Activated CD8-positive, alpha-beta memory T cell treated with anti-CD3 and anti-CD28 coated beads for 1 hour (primary cell): ENCODE measurements at places on chromosomes 4 and X.

DNA sequence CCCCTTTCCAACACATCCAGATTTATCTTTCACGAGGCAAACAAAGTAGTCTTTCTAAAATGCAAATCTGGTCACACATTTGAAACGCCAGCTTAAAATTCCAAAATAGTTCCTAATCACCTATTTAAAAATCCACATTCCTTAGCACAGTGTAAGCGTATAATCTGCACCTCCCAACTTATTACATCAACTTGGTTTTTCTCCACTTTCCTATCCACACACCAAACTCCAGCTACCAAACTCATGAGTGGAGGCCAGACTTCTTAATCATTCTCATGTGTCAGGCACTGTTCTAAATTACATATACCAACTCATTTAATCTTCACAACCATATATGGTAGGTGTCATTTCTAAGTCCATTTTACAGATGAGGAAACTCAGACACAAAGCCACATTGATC is 33.8 kb downstream of the ENOX2 start:
- no peak for DNase-seq

- no peak for DNase-seq
Observed at GRCh38 chr4:188778905-188779304, 639.7 kb downstream of the TRIML1 start.

GRCh38 chr4:89356086-89356485 is 48.5 kb upstream of the GPRIN3 start:
- no peak for DNase-seq

DNA sequence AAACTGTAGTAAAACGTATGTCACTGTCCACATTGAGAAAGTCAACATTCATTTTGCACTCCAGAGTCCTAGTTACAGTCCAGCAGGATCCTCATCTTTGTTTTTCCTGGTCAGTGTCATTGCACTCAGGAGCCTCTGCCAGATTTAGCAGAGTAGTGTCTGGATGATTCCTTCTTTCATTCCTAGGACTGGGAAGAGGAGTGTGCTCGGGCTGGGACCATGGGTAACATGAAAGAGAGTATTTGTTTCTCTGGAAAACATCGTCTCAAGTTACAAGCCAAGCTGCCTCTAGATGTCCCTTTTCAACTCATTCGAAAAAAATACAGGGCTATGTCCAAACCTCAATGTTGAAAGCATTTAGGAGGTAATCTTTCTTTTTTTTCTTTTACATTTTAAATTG is 69.9 kb upstream of the TNIP3 start:
- no peak for DNase-seq

- DNase-seq, result no peak
Observed at GRCh38 chrX:8204943-8205342, 33.9 kb upstream of the VCX2 start.

- DNase-seq, result no peak
Observed at GRCh38 chr4:15104825-15105224, 102.5 kb downstream of the CPEB2 start.

GRCh38 chr4:29549342-29549741 is 1170.8 kb upstream of the PCDH7 start:
- DNase-seq, result no peak

- no peak for DNase-seq
Observed at GRCh38 chr4:85595098-85595775, 120.3 kb downstream of the ARHGAP24 start.

DNA sequence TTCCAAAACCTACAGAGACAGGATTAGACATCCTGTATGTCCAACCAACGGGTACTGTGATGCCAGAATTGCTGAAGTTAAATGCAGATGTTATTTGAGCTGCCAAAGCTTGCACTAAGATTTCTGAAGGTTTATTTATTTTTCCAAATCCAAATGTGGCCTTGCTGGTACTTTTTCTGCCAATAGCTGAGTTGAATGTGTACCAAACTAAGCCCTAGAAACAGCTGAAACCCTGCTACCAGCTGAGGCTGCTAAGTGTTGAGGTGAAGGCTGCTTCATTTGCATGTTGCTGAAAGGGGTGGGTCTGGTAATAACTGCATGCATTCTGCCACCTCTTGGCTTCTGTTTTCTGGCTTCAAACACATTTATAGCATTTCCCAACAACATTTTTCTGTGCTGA is 366.5 kb downstream of the FAT4 start:
- DNase-seq, result no peak

GRCh38 chrX:8364369-8365141 is 100.1 kb upstream of the VCX3B start:
- no peak for DNase-seq

DNA sequence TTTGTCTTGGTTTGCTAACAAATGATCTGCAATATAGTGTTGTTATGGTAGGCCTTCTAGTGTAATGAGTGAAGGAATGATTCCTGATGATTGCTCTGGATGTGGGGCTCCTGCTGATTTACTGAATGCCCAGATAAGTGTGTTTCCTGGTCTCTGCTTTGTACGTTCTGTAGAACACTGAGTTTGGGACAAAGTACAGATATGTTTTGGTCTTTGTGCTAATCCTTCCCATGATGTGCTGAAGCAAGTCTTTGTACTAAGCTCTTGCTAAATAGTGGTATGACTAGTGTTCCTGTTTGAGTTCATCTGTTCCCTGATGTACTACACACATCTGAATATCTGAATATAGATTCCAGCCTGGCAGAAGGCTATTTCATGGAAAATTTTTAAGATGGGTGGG is 36.9 kb upstream of the XIAP start:
- DNase-seq, result no peak

DNA sequence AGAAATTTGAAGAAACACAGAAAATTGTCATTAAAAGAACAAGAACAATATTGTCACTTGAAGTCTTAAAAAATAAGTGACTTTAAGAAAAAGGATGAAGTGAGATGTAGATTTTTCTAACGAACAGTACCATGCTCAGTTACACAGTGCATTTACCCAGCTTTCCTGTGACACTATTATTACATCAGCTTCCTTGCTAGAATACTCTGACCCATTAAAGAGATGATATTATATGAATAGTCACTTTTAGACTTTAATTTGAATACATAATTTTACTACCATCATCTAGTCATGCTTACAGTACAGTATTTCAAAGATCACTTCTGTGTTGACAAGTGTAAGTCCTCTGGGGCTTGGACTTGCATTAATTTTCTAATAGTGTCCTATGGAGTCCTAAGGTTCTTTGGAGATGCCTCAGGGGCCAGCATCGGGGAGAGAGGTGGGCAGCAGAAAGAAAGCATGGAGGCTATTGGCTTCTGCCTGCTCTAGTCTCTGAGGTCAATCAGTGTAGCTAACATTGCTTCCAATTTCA is 10.7 kb downstream of the COL25A1 start:
- DNase-seq, result no peak

DNA sequence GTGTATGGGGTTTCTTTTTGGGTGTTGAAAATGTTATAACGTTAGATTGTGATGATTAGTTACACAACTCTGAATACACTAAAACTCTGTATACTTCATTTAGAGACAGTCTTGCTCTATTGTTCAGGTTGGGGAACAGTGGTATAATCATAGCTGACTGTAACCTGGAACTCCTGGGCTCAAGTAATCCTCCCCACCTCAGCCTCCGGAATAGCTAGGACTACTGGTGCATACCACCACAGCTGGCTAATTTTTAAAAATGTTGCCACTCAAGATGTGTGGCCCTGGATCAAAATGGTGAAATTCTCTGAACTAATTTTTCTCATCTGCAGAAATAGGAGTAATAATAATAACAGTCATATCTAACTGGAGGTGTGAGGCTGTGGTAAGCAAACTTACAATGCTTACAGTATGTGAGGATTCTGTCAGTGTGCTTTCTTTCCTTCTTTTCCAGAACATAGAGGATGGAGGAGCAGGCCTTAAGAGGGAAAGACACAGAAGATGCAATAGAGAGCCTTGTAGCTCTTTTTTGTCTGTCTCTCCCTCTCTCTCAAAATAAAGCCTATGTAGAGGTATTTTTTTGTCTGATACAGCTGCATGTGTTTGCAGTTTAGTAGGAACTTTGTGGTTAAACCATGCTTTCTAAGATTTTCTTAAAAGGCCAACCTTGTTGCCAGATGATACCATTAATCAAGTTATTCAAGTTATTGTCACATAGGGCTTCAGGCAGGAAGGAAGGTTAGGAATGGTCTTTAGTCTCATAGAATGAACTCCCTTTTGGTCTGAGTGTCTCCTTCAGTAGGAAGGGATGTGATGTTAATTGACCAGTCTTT is 7.5 kb downstream of the ADD1 start:
- no peak for DNase-seq

GRCh38 chrX:97639526-97639925 is 755.8 kb downstream of the RPA4 start:
- DNase-seq, result no peak

- no peak for DNase-seq
Observed at GRCh38 chr4:137361756-137362470, 170.4 kb downstream of the PCDH18 start.

- DNase-seq, result no peak
Observed at GRCh38 chr4:86529436-86529835, 64.7 kb upstream of the PTPN13 start.

GRCh38 chr4:4912155-4912554 is 52.7 kb downstream of the MSX1 start:
- no peak for DNase-seq

GRCh38 chr4:80125252-80126177 is 52.5 kb upstream of the ANTXR2 start:
- DNase-seq, result no peak

- DNase-seq, result no peak
Observed at GRCh38 chrX:142613403-142613802, 408.3 kb upstream of the MAGEC2 start.

DNA sequence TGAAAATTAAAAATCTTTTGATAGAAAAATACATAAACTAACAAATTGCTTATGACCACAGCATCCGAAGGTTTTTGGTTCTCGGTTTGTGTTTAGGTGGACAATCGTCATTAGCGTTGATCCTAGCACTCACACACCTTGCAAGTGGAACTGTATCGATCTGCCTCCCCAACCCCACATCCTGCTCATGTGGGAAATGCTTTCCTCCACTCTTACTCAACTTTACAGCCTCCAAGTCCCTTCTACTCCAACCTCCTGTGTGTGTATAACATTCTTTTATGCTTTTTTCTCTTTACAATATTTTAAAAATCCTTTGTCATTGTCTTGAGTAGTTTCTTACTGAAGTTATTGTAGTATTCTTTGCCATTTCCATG is 15.6 kb upstream of the TMEM131L start:
- DNase-seq, result no peak

DNA sequence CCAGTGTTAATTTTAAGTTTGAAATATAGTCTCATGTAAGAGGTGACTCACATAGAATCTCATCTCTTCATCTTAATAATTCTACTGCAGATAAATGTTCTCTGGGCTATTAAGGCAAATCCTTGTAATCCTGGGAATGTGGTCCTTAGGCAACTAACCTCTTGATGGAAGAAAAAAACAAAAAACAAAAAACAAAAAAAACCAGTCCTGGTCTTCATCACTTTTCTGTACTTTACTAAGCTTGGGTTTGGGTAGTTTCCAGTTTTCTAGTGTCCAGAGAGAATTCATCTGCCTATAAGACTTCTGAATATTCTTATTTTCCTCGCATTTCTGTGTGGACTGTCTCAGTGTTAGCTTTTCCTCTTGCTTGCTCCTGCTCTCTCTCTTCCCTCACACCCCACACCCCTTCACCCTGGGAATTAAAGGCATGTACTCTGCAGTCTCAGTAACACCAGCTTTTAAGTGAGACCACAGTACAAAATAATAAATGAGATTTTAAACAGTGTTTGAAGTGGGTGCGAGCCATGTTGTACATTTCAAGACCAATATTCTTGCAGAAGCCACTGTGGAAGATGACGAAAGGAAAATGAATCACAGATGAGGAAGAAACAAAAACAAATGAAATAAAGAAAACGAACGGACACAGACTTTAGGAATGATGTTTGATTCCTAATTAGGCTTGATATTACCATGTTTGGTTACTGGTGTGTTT is 51.7 kb downstream of the HAND2 start:
- no peak for DNase-seq

DNA sequence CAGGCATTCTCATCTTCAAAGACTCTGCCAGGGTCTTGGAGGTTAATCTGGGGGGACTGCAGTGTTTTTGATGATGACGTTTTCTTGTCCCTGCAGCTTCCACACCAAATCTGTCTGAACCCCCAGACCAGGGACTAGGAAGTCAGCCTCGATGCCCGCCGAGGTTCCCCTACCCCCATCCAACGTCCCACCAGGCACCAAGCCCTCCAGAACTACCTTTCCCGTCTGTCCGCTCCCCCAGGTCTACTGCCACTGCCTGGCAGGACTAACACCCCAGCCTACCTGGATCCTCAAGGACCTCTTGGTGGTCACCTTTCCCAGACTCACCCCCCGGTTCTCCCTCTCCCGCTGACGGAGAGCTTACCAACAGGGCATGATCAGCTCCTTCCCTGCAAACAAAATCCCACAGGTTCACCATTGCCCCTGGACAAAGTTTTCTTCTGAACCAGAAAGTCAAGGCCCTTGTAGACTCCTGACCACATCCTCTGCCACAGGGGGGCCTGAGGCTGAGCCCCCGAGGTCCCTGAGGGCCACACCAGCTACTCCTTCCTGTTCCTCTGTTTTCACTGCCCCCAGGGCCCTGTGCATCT is 40.9 kb downstream of the HMX1 start:
- DNase-seq, result no peak

- no peak for DNase-seq
Observed at GRCh38 chrX:132271311-132271778, 52.1 kb upstream of the RAP2C start.

DNA sequence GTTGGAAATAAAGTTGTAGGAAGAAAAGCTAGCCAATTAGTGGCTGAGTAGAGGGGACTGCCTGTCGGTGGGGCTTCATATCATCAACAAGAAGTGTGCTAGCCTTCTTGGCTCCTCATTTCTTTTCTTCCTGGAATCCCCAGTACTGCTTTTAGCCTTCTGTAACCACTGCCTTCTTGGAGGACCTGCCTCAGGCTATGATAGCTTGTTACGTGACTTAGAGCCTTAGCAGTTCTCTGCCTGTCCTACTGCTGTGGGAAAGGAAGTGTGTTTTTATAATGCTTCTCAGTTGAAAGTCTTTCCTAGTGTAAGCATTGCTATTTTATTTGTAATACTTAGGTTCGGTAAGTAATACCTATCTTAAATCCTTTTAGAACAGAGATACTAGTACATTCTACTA is 61.9 kb downstream of the LARP1B start:
- DNase-seq, result no peak

GRCh38 chrX:45009371-45010000 is 136.5 kb downstream of the KDM6A start:
- no peak for DNase-seq

- no peak for DNase-seq
Observed at GRCh38 chrX:149497626-149498025, 7.5 kb downstream of the IDS start.

DNA sequence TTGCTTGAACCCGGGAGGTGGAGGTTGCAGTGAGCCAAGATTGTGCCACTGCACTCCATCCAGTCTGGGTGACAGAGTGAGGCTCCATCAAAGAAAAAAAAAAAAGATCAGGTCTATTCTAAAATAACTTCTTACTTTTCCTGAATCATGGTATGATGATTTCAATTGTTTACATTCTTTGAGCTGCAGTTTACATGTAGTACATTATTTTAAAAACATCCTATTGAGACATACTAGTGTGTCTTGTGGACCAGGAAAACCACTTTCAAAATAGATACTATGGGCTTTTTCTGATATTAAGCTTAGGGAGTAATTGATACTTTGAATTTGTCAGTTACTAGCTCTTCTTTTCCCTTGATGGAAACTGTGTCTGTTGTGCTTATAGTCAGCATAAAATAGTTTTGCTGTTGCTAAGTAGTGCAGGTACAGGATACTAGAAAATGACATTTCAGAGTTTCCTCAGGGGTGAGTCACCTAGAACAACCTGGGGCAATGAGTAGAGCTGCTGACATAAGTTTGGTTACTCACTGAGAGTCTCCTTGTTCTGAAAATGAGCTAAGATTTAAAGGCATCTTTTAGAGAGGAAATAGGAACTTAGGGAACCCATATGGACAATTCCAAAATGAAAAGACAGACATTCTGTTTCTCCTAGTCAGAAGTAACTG is 53.2 kb upstream of the C4orf54 start:
- DNase-seq, result no peak
